ENCODE measurements at places on chromosomes 13 and 19.

GRCh38 chr13:76861859-76862258, 24.3 kb downstream of the KCTD12 start:
- DNase-seq, result no peak

GRCh38 chr13:80462037-80462436, 121.1 kb upstream of the SPRY2 start:
- no peak for DNase-seq

DNA sequence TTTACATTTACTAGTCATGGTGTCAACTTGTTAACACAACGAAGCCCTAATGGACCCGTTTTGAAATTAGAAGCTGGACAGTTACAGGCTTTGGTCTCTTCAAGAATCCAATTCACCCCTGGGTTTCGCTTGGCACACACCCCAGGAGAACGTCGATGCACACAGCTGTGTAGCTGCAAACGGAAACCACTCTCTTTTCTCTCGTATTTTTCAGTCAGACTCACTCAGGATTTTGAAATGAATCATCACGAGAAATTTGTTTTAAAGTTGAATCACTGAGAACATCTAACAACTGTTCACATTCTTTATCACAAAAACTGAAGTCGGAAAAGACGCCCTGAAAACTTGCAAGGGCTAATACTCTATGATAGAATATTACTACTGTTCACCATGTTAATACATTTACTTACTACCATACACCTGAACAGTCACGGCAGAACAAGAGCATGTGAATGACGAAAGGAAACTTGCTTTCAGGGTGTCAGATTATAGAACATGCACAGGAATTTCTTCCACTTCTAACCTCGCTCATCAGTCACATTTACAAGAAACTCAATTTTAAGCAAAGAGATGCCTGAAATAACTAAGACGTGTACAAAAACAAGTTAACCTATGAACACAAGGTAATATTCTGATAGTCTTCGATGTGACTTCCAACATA, 4.7 kb downstream of the PNMA8A start:
- no peak for DNase-seq

- no peak for DNase-seq
These were observed 172.4 kb downstream of the KDM4B start for GRCh38 chr19:5141129-5141849.

DNA sequence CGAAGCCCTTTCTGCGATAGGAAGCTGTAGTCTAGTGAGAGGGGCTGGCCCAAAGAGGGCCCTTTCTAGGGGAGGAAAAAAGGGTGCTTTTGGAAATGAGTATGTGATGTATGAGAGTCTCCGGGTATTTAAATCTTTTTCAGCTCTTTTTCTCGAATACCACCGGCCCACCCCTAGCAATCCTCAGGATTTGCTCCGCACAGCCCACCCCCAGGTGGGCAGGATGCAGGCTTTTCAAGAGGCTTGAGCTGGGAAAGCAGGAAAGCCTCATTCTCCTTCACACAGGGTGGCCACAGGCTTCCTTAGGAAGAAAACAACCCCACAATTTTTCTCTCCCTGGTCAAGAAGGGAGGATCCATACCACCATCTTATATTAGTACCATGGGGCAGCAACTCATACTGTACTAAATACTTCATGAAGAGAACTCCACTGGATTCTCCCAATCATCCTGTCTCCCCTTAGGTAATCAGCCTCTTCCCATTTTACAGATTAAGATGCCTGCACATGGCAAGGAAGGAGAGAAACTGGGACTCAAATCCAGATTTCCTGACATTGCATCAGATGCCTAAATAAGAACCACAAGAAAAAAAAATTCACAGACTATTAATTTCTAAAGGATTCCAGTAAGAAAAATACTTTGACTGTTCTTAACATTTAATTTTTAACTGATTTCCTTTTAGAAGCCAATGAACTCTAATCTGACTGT, 84.4 kb downstream of the STK24 start:
- DNase-seq, result no peak

GRCh38 chr13:32594157-32594738, 8.0 kb downstream of the PDS5B start:
- no peak for DNase-seq

- peak; percentile 32 for DNase-seq
These were observed at the start of gene STRN4 for GRCh38 chr19:46746281-46747057. TSS of gene STRN4 (minus strand) at chr19:46746450. CDS start at chr19:46746430, 20 bp downstream.

DNA sequence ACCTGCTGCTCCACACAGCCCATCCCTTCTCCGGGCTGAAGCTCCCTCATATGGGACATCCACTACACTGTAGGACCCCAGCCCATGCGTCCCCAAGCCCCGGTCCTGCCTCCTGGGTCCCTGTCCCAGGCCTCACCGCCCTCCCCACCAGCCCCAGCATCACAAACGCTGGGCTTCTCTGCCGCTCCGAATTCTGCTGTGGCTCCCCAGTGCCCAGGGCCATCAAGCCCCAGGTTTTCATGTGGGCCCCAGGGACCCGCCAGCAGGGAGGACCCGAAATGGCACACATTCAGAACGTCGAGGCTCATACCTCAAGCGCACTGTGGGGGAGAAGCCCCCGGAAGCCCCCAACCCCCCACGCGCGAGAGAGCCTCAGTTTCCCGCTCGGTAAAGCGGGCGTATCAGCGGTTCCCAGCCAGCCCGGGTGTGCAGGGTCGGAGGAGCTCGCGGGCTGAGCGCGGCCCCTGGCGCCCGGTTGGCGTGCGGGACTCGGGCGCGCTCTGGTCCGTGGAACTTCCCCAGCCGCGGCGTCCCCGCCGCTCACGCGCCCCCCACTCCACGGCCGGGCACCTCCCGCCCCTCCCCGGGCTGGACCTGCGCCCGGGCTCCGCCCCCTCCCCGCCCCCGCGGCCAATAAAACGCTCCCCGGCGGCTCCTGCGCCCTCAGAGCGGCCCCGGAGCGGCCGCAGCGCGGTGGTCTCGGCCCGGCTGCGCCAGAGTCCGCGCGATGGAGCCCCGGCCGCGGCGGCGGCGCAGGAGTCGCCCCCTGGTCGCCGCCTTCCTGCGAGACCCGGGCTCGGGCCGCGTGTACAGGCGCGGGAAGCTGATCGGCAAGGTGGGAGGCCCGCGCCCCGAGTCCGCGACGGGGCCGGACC, at the start of gene PLK5:
Gene PLK5, plus strand, starts transcription at position 666 of the 875 bp plus-strand sequence. CDS start 2,920 bp downstream, outside the sequence.
- DNase-seq, result no peak

All from HL-60 (cell line).